T-helper 1 cell (primary cell): ENCODE measurements at places on chromosomes 5 and 9.

- DNase-seq = peak; percentile 7
These were observed 51.1 kb upstream of the SNX2 start for GRCh38 chr5:122723606-122724352.

GRCh38 chr9:630817-631216, 210.7 kb upstream of the DMRT1 start:
- no peak for DNase-seq

GRCh38 chr5:106097340-106097739, 1573.4 kb downstream of the EFNA5 start:
- DNase-seq = no peak

DNA sequence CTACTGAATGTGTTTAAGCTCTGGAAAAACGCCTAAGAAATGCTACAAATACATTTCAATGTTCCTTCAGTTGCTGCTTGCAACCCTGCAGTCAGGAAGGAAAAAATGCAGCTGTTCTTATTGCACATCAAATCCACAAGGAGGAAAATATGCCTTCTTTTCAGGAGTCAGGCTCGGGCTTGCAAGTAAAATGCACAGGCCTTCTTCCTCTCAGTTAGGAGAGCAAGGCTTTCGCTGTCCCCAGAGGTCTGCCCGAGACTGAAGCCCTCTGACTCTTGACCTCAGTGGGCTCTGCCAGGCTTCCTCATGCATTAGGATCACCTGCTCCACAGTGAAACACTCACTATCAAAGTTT, 899 bp upstream of the SHC3 start:
- no peak for DNase-seq

GRCh38 chr9:97847474-97848214, 5.4 kb upstream of the FOXE1 start:
- no peak for DNase-seq

- no peak for DNase-seq
These were observed 122.4 kb upstream of the NR5A1 start for GRCh38 chr9:124629600-124629999.

- DNase-seq = no peak
These were observed 3.8 kb downstream of the PRRX2 start for GRCh38 chr9:129669141-129669718.

DNA sequence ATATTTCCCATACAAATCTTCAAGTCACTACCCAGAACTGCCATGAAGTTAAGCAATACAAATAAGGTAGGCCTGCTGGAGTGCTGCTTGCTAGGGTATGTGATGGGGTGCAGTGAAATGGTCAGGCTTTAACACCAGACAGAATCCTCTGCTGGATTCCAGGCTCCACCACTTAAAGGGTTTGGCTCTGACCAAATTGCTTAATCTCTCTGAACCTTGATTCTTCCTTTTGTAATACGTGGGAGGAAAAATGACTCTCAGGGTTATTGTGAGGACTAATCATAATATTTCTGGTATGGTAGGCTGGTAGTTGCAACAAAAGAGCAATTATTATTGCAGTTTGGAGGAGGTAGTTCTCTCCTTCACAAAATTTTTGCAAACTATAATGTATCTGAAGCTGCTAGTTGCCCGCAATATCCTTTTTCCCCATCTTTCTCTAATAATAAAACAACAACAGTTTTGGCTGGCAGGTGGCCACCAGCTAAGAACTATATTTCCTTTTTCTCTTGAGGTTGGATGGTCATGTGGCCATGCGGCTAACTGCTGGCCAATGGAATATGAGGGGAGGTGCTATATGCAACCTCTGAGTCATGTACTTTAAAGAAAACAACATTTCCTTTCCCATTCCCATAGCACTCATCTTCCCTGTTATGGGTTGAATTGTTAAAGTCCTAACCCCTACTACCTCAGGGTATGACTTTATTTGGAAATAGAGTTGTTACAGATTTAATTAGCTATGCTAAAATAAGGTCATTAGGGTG, 44.1 kb downstream of the CCL28 start:
- no peak for DNase-seq

- DNase-seq = no peak
These were observed 279.0 kb downstream of the AOPEP start for GRCh38 chr9:95005278-95006143.

- no peak for DNase-seq
These were observed 191.0 kb downstream of the ESM1 start for GRCh38 chr5:54794135-54794975.

DNA sequence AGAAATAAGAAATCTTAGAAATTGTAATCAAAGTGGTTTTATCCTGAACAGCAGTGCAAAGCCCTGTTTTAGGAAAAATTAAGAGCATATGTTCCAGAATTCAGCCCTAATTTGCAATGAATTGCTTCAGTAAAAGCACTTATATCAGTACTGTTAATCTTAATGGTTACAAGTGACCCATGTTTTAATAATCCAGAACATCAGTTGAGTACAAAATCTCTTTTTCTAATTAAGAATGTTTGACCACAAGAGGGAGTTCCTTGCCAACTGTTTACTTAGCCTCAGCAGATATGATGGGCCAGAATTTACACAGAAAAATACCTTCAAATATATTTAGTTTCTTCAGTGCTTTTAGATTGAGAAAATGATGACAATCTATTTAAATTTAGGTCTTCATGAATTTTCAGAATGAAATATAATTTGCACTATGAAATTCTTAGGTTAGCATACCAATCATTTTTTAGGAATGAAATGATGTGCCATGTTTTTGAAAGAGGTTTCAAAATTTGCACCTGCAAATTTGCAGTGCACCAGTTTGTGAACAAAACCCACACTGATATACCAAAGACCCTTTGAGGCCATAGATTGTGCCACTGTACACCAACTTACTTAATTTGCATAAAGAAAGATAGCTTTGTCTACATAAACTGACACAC, 926.3 kb upstream of the ARRDC3 start:
- no peak for DNase-seq

DNA sequence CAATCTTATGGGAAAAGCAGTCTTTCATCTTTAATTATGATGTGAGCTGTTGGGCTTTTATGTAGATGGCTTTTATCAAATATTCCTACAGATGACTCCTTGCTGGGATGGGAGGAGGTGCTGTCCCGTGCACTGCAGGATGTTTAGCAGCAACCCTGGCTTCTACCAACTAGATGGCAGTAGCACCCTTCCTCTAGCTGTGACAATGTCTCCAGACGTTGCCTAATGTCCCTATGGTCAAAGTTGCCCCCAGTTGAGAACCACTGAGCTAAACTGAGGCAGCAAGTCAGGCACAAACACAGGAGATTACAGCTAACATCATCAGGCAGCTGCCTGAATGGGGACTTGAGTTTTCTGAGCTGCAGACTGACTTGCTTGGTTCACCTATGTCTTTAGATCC, 401.9 kb upstream of the PDE4D start:
- DNase-seq = no peak

DNA sequence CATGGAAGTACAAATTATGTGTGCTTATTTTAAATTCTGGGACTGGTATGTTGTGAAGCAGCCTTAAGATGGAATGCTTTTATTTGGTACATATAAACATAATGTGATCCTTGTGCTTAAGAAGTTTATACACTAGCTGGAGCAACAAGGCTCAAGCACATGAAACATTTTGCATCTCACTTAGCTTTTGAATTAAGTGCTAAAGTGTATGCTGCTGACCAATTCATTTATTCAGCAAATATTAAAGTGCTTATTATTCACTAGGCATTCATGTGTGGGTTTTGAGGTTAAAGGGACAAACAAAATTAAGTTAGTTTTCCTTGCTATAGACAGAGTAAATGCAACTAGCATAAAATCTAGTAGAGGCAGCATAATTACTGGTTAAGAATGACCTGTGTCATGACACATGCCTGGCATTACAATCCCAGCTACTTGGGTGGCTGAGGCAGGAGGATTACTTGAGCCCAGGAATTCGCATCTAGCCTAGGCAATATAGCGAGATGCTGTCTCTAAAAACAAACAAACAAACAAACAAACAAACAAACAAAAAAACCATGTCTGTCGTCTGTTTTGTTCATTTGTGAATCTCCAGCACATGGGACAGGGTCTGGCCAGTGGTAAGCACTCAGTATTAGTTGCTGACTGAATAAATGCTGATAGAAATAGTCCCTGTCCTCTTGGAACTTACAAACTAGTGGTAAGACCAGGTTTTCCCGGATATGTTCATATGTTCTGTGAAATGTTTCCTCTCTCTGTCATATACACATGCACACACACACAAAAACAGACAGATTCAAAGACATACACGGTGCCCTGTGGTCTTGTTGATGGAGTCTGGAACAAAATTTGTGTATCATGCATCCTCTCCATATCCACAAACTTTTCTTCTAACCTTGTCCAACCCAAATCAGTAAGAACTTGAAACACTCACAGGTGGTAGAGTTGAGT, 41.9 kb upstream of the TNFAIP8 start:
- DNase-seq = no peak

DNA sequence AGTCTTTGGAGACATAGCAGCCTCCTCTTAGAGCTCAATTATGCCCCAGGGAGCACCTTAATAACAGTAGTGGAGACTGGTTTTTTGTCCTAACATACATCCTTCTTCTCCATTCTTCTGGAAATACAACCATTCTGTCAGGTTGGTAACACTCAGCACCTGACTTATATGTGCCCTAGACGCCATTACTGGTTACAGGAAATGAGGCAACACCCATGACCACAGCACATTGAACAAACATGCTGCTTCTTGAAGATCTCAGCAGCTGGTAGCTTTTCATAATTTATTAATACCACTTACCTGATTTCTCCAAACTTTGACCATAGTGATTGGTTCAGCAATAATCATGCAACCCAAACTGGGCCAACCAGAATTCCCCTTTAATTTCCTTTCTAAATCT, 25.1 kb upstream of the TRPM3 start:
- DNase-seq = no peak

GRCh38 chr9:132481053-132481849, 71.2 kb downstream of the CFAP77 start:
- DNase-seq = no peak

GRCh38 chr9:20478786-20479185, 143.5 kb downstream of the MLLT3 start:
- DNase-seq = no peak

DNA sequence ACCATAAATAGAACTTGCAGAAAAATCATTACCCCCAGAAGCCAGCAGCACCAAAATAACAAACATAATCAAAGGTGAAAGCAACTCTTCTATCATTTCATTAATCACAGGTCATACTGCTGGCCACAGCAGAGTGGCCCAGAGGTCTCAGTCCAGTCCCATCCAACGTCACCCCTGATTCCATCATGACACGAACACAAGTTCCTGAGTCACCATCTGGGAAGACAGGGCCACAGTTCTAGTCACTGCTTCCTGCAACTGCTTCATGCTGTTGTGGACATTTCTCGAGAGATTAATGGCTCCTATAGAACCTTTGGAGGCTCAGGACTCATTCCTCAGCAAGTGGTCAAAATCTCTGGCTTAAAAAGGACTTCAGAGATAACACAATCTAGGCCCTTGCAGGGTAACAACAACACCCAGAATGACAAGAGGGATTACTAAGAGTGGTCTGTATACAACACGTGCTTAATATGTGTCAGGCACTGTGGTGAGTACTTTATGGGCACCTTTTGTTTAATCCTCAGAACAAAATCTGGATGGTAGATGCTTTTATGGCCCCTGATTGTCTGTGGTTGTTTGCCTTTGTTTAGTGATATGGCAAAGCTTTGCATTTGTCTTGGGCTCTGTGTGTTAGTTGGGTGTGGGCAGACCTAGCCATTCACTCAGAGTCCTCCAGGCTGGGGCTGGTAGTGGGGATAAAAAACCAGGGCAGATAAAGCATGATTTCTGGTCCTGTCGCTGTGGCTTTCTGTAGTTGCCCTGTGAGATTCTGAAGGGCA, 184.3 kb downstream of the DAB2IP start:
- DNase-seq = no peak

DNA sequence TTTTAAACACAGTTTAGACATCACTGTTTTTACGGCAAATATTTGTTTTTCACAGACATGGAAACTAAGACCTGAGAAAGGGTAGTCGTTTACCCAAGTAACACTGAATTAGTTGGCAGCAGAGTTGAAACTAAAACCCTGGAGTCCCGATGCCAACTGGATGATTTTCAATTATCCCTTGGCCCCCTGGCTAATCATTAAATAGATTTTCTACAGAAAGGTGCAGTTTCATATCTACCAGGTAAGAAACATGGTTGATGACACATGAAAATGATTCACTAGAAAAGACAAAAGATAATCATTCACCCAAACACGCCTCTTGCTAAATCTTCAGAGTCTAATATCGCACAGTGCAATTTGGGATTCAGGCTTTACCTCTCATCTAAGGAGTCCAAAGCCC, 136.9 kb downstream of the SEMA5A start:
- DNase-seq = no peak

GRCh38 chr9:22452415-22453010, 5.9 kb downstream of the DMRTA1 start:
- no peak for DNase-seq

DNA sequence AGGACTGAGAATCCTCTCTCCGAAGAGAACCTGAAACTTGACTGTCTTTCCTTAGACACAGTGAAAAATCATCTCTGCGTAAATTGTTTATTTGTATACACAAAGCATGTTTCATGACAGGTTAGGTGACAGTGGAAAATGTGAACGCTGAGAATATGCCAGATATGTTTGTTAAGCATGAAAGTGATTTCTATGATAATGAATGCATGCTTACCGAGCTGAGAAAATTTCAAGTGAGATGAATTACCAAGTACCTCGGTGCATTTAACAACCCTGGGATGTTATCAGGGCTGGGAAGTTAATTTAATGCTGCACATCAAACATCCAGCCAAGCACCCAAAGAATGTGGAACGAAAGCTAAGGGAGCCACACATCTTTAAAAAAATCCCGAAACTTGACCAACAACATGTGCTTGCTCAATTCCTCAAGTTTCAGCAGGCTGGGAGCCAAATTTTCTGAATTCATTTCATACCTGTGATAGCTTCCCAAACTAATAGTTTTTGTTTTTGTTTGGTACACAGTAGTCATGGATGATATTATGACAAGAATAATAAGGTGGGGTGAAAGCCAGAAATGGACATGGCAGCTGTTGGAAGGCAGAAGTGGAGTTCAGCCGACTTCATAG, 336.9 kb downstream of the ARHGEF28 start:
- no peak for DNase-seq

DNA sequence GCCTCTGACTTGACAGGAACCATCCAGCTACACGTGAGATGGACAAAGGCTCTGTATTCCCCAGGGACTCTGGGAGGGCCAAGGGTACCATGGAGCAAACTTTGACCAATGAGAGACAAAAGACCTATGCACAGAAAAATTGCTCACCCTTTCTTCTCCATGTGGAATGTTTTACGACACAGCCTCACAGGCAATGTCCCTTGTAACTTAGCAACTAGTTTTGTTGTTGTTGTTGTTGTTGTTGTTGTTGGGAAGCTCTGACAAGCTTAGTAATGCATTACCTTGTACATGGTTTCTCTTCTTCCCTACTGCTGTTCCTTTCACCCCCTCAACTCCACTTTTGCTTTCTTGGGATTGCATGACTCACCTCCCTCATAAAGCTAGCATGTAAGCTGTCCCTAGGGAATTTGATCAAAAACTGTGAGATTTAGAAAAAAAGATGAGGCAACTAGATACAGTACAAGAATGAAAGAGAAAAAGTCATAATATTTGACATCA, 550.9 kb downstream of the RAB3C start:
- no peak for DNase-seq

GRCh38 chr5:71905834-71906711, 187.0 kb downstream of the CARTPT start:
- DNase-seq = no peak

GRCh38 chr9:7668541-7668940, 131.0 kb downstream of the DMAC1 start:
- DNase-seq = no peak

GRCh38 chr9:36867241-36867640, 166.8 kb downstream of the PAX5 start:
- no peak for DNase-seq

GRCh38 chr9:26334706-26335105, 557.9 kb downstream of the CAAP1 start:
- no peak for DNase-seq
